ENCODE measurements at places on chromosomes 6 and 20.

GRCh38 chr6:125746731-125747588, 2.5 kb upstream of the HEY2 start:
- DNase-seq = no peak

DNA sequence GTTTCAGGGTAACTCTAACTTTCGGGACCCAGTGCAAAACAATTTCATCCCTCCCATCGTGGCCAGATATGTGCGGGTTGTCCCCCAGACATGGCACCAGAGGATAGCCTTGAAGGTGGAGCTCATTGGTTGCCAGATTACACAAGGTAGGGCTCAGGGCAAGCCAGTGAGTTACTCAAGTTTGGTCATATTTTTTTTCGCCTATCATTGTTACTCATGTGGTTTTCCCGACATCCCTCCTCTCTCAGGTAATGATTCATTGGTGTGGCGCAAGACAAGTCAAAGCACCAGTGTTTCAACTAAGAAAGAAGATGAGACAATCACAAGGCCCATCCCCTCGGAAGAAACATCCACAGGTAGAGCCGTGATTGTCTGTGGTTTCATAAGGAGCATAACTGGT, 58.2 kb downstream of the DCBLD1 start:
- DNase-seq = no peak

GRCh38 chr6:33746036-33746600, 587 bp downstream of the IP6K3 start:
- DNase-seq = no peak

DNA sequence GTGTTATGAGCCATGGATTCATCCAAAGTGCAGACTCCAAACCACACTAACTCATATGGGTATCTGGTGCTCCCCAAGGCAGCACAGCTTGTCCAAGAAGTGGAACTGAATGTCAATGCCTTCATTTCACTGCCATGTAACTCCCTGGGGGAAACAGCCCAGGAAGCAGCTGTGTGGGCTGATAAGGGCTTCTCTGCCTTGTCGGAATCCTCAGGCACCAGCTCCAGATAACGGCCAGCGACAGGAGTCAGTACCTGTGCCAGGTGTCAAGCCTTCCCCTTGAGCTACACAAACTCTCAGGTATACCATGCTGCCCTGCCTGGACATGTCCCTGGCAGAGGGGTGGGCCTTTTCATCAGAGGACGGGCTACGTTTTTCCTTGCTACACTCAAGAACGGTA, 751.9 kb upstream of the CHD6 start:
- DNase-seq = no peak

DNA sequence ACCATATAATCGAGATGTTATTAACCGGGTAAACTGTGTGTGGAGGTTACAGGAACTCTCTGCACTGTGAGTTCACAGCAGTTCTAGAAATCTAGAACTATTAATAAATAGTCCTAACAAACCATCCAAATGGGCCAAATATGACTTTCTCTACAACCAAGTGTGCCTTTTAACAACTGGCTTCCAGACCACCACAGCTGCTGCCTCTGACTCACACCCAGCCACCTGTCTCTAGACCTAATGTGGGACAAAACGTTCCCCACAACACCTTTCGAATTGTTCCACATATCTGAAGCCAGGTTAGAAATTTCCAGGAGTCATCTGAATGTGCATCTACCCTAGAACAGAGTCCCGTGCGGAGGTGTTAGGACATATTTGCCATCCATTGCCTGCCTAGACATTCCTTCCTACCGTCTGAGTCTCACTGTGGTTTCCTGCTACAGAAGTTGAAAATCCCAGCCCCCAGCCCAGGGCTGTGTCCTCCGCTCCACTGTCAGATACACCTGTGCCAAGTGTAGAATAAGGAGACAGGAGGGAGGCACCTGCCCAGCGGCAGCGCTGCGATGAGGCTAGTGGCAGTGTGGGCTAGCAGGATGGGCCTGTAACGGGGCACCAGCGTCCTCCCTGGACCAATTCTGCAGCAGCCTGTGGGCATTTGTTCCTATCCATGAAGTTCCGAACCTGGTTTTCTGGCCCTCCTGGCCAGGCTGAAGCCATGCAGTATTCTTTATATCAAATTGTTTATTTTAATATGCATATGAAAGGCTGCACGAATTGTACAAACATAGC, 28.5 kb upstream of the MAP3K4 start:
- DNase-seq = no peak

- no peak for DNase-seq
Observed at GRCh38 chr6:108526739-108527174, 34.0 kb upstream of the FOXO3 start.
